NCI-H1436 treated with DMSO at 0.1 percent for 48 hours (cell line): ENCODE measurements at places on chromosomes 16 and 17.

DNA sequence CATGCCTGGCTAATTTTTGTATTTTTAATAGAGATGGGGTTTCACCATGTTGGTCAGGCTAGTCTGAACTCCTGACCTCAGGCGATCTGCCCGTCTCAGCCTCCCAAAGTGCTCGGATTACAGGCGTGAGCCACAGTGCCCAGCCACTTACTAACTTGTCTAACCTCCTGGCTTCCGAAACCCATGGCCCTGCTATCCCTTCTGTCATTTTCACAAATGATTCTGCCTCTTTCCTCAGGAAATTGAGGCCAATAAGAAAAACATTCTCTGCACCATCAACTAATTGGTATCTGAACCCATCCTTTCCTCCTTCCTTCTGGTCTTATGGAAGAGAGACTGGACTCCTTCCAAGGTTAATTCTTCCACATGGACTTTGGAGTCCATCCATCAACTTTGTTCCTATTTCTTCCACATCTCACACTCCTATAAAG lies 27.9 kb upstream of the TNRC6A start:
- no peak for DNase-seq

DNA sequence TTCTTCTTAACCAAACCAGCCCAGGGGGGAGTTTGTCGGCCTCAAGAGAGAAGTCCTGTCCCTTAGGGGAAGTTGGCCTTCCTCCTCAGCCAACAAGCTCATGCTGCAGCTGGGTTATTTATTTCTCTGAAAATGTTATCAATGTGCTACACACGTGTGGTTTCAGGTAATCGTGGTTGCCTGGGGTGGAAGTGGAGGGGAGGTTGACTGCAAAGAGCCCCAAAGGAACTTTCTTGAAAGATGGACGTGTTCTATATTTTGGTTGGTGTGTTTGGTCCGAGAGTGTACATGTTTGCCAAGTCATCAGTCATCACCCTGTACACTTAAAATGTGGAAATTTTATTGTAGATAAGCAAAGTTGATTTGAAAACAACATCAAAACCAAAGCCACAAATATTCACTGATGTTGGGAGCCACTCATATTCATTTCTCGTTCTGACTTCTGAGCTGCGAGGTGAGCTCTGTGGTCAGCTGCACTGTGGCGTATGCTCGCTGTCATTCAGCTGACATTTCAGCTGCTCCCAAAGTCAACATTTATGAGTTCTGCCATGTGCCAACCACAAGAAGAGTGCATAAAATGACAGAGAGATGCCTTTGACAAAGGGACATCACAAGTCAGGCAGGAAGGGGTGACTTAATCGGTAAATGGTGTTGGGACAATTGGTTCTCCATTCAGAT lies 26.5 kb upstream of the ADGRG1 start:
- DNase-seq, result no peak

DNA sequence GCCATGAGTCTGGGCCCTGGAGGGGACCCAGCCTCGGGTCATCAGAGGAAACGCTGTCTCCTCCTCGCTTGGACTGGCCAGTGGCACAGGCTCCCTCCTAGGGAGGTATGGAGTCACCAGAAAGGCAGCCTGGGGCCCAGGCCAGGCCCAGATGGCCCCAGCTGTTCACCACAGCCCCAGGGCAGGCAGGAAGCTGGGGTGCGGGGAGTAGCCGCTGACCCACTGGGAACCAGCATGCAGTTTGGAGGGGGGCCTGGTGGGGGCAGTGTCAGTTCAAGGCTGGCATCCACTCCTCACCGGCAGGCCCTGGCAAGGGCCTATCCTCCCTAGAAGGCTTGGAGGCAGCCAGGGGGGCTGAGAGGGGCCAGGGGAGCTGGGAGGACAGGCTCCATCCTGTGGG lies 48.8 kb downstream of the SDK2 start:
- DNase-seq, result no peak

GRCh38 chr17:50353600-50354195 lies 7.8 kb downstream of the XYLT2 start:
- DNase-seq, result no peak

GRCh38 chr17:28181568-28181967 lies 137.4 kb upstream of the TMEM97 start:
- DNase-seq, result no peak

- no peak for DNase-seq
Measured at GRCh38 chr17:17792551-17793377, 44.0 kb downstream of the SREBF1 start.

- no peak for DNase-seq
Measured at GRCh38 chr16:58399718-58400633, 7.7 kb downstream of the GINS3 start.

DNA sequence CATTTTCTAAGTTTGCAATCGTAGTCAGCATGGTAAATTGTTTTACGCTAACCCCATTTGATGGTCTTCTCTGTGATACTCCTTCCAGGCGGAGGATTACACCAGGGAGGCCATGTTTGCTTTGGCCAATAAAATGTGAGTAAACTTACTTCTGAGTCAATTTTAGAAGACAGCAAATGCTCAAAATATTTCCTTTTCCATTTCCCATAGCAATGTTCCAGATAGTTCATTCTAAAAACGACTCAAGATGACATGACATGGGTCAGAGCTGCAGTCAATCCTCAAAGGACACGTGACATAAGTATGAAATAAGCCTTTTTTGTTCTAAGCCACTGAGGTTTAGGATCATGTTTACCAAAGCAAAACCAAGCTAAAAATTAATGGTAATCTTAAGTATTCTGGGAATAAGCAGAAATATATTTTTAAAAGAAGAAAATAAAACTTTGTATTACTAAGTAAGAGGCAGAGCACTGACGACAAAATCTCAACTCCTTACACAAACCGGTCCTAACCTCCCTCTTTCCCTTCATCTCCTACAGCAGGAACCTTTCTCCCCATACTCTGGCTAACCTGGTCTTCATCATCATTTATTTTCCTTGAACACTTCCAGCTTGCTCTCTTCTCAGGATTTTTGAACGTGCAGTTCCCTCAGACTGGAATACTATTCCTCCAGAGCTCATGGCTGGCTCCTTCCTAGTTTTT lies 266.2 kb downstream of the CEP112 start:
- no peak for DNase-seq

GRCh38 chr17:58947824-58948223 lies 158.9 kb downstream of the TRIM37 start:
- DNase-seq, result no peak

- DNase-seq, result no peak
Measured at GRCh38 chr17:28573040-28573380, 1.7 kb upstream of the PIGS start.

- no peak for DNase-seq
Measured at GRCh38 chr17:10737736-10738135, 7.9 kb upstream of the TMEM220 start.

GRCh38 chr17:27892542-27892865 lies 661 bp downstream of the LYRM9 start:
- DNase-seq, result no peak

GRCh38 chr17:63423963-63424362 lies 22.1 kb downstream of the CYB561 start:
- no peak for DNase-seq

DNA sequence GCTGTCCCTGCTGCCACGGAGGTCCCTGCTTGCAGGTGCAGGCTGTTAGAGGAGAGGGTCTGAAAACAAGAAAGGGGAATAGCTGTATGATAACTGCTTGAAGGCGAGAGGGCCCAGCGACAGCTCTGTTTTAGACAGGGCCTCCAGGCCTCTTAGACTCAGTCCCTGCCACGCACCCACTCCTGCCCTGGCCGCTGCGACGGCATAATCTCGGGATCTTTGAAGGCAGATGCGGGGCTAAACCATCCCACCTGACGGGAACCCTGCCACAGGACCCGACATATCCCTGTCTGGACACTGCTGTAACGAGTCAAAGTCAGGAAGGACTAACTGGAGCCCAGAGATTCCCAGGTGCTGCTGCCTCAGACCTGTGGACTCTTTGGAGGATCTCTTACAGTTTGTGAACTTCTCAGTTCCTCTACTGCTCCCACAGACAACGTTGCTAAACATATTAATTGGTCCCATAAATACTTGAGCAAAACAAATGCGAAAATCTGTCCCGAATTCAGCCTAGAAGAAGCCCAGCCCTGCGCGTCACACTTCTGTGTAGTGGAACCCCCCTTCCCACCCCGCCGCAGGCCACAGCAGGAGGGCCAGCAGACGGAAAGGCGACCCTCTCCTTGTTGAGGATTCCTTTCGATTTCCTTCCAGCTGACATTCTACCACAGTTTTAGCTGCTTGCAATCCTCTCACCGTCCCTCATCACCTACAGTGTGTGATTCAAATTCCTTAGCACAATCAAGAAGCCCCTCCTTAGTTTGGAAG lies 998 bp upstream of the TMEM11 start:
- DNase-seq, result no peak

DNA sequence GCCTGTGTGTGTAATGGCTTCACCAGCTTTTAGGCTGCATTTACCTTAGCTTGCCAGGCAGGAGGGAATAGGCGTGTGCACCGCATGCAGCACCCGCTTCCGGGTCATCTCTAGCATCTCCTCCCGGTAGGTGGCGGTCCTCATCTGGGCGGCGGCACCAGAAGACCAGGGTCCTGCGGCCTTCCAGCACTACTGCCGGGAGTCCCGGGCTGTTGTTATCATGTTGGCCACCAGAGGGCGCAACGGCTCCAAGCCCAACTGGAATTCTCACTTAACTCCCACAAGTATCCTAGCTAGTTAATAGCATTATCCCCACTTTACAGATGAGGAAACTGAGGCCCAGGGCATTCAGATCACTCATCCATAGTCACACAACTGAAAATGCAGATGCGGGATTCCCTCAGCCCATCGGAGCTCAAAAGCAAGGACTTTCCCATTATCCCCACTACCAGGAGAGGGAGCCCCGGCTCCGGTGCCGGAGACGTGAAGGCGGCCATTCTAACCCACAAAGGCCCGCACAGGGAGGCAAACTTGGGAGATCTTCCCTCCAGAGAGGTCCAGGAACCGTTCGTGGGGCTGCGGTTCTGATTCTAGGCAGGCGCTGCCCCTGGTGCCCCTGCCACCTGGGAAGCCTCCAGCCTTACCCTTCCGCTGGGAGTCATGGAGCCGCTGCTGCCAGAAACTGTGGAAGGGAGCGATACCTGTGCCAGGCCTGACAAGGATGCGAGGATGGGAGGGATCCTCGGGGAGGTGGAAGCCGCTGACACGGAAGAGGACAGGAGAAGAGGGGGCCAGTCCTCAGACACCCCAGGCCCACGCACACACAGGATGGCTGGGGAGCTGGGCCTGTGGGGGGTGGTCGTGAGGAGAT lies 23.9 kb downstream of the LGALS9 start:
- no peak for DNase-seq

GRCh38 chr16:74192281-74192797 lies 104.3 kb upstream of the PSMD7 start:
- DNase-seq, result no peak
